Panc1 (cell line): ENCODE measurements at places on chromosomes 5 and 9. TPM values are rescaled to one million over a fixed set of nuclear protein-coding genes. Genes with fewer than 3 reads are reported as not detected.

UBTD2 gene
- 32.5 TPM for total RNA-seq

WWC1 gene
- total RNA-seq: 29.4 TPM

SPATA31A3 gene
- total RNA-seq: not detected

OR1Q1 gene
- total RNA-seq: not detected

PCDHB11 gene
- total RNA-seq: 1.6 TPM

CATSPER3 gene
- total RNA-seq: 0.69 TPM

DND1 gene
- total RNA-seq: 1.8 TPM

OXCT1 gene
- 10.5 TPM for total RNA-seq

PROB1 gene
- 2.3 TPM for total RNA-seq

ARAP3 gene
- 2.5 TPM for total RNA-seq

PCDHB3 gene
- total RNA-seq: 0.92 TPM

SAXO1 gene
- total RNA-seq: not detected

MLANA gene
- not detected for total RNA-seq

EQTN gene
- not detected for total RNA-seq

SPINK6 gene
- not detected for total RNA-seq

PCAT7 gene
- total RNA-seq: 0.59 TPM

GOLGA2 gene
- total RNA-seq: 69.6 TPM

STPG3 gene
- 0.26 TPM for total RNA-seq

EHMT1 gene
- 63.9 TPM for total RNA-seq

DOLK gene
- 20.0 TPM for total RNA-seq

BASP1 gene
- total RNA-seq: 217 TPM

CENPK gene
- total RNA-seq: 34.2 TPM
